ENCODE measurements at places on chromosomes 1 and 21. TPM values are rescaled to one million over a fixed set of nuclear protein-coding genes. Genes with fewer than 3 reads are reported as not detected.

DNA sequence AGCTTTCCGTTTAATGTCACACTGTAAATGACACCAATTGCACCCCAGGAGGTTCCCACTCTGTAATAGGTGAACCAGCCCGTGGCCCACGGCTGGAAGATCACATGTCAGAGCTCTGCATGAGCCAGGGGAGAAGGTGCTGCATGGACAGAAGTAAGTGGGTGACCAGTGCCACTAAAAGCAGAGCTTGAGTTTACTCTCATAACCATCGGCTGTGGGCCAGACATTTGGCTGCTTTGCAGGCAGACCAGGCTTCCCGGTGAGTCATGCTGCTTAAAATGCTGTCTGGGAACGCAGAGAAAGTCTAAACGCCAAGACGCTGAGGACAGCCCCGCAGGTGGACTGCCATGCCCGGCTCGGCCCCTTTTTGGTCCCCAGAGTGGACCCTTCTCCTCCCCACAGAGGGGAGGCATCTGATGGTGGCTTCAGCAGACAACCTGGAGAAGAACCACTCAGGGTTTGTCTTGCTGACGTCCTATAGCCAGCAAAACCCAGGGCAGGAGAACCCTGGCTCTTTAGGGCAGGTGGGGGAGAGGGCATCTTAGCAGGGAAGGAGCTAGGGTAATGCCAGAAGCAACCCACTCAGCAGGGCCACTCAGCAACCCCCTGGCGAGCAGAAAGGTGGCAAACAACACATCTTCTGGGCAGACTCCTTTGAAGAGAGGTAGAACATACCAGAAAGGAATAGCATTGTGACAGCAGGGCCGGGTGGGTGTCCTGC, 7.3 kb downstream of the KIAA2013 start:
- DNase-seq: no peak

- no peak for DNase-seq
Measured at GRCh38 chr1:43348343-43348808, 10.4 kb upstream of the CDC20 start.

DNA sequence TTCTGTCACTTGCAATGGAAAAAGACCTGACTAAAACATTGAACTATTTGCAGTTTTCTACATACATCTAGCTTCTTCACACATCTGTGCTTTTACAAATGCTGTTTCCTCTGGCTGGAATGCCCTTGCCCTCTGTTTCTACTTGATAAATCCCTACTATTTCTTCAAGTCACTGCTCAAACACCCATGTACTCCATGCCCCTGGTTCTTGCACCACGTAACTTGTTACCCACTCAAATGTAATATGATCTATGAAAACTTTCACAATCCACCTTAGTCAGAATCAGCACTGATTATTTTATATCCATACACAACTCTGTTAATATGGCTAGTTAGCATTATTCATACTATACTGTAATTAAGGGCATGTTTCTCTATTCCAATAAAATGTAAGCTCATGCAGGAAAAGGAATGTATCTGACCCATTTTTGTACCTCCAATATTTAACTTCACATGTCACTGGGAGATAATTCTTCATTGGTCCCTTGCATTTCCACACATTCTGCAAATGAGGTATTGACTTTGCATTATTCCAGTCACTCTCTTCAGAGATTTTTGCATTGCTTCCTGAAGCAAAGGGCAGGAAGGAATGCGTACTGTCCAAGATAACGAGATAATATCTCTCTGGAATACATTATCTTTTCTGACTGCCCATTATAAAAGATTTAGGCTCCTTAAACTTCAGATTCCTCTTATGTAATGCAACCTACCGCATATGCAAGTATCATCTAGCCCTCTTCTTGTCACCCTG, 158.3 kb downstream of the COL24A1 start:
- no peak for DNase-seq

GRCh38 chr1:101849356-101849755, 147.4 kb downstream of the OLFM3 start:
- no peak for DNase-seq

Gene FAM72B
- total RNA-seq: 0.88 TPM

GRCh38 chr1:6246497-6247467, 2.8 kb downstream of the HES3 start:
- DNase-seq: peak; percentile 75

Gene KCNK2
- total RNA-seq: 4.3 TPM

DNA sequence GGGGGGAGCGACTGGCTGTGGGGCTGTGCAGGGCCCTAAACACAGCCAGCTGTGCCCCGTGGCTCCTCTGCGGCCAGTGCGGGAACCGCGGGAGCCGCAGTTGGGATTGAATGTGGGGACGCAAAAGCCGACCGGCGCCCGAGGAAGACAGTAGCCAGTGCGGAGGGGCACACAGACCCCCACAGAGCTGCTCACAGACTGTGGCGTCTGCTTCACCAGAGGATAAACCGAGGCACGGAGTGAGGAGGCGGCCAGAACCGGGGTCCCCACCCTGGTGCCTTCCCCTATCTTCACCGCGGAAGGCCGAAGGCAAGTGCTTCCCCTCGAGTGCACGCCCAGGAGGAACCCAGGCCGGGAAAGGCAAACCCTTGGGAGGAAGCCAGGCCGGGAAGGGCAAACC, 8.7 kb upstream of the TMEM52 start:
- DNase-seq: no peak

Gene RGS1
- total RNA-seq: 69.6 TPM

DNA sequence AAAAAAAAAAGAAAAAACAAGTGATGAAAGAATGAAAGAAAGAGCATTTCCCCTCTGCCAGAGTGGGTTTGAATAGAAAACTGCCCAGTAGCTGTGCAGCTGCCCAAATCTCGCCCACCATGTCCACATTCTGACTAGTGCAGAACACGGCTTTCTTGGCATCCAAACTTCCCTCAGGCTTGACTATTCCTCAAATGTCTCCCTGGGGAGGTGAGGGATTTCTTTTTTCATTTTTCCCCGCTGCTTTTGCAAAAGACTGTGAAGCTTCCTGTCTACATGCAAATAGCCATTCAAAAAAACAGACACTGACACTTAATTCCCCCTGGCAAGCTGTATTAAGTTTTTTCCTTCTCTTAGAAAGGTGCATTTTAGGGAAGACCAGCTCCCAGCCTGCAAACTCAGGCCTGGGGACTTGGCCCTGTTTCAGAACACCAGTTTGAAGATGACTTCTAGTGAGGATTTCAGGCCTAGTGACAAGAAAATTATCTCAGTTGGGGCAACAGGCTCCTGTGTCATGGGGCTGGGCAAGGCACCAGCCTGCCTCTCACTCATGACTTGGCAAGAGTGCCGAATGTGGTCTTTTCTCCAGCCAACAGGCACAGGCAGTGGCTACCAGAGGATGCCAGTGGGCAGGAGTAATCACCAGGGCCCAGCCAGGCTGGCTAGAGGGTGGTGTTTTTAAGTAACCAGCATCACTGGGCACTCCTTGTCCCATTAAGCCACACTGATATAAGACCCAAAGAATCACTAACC, 178.1 kb upstream of the NFIA start:
- peak; percentile 84 for DNase-seq

Gene MFAP2
- 5.8 TPM for total RNA-seq

DNA sequence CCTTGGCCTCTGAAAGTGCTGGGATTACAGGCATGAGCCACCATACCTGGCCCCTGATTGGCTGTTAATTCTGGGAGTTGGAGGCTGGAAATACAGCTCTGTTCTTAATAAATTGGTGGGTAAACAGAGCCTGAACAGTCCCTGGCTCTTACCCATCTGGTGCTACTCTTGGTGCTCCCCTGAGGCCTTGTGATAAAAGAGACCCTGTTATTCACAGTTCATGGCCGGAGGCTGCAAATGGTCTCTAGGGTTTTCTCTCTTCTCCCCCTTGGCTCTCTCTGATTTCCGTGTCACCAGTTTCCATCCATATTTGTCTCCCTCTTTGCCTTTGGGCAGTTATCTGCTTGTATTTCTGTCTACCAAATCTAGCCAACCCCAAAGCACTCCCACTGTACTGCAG, 17.2 kb downstream of the NFASC start:
- no peak for DNase-seq

Gene ACTN2
- 0.20 TPM for total RNA-seq

GRCh38 chr1:208557046-208557722, 313.0 kb upstream of the PLXNA2 start:
- DNase-seq: no peak

GRCh38 chr1:154975409-154976059, 1.1 kb downstream of the CKS1B start:
- peak; percentile 61 for DNase-seq

- DNase-seq: no peak
Measured at GRCh38 chr1:164678136-164678700, 119.2 kb downstream of the PBX1 start.

- DNase-seq: no peak
Measured at GRCh38 chr21:41466024-41466820, 40.2 kb downstream of the MX1 start.
